ENCODE measurements at places on chromosomes 7 and 10. TPM values are rescaled to one million over a fixed set of nuclear protein-coding genes. Genes with fewer than 3 reads are reported as not detected.

DNA sequence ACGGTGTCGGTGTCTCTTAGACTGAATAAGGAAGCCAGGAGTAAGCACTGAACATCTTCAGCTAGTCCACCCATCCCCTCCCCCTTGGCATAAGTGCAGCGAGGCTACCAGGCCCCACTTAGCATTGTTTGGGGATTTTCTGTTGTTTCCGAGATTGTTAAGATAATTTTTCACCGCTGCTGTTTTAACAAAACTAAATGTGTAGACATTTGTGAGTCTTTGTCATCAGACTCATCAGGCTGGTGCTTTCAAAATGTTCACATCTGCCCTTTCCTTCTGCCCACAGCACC, 21.0 kb upstream of the GOT1 start:
- H3K36me3 ChIP-seq = no peaks in the 10 kb centered on the region
- H3K27me3 ChIP-seq = no peaks in the 10 kb centered on the region

Gene ENTPD1
- total RNA-seq = 112 TPM

DNA sequence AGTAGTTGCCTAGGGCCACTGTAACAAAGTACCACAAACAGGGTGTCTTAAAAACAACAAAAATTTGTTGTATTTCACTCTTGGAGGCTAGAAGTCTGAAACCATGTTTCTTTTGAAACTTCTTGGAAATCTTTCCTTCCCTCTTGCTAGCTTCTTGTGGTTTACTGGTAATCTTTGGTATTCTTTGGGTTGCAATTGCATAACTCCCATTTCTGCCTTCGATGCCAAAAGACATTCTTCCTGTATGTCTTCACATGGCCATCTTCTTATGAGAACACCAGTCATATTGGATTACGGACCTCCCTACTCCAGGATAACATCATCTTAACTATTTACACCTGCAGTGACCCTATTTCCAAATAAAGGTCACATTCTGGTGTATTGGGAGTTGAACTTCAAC, 357.4 kb downstream of the PPP1R3A start:
- no peaks in the 10 kb centered on the region for H3K27me3 ChIP-seq
- no peak overlapping the region for H3K4me3 ChIP-seq
- H3K4me1 ChIP-seq = peaks cover 7% of the 10 kb centered on the region
- no peak for DNase-seq

Gene SDK1
- total RNA-seq = 11.8 TPM

- no peak for DNase-seq
- H3K27ac ChIP-seq = no peak overlapping the region
- no peak overlapping the region for H3K4me3 ChIP-seq
- peaks cover 9% of the 10 kb centered on the region for H3K4me1 ChIP-seq
Observed at GRCh38 chr7:87148332-87148955, 3.8 kb upstream of the DMTF1 start.

DNA sequence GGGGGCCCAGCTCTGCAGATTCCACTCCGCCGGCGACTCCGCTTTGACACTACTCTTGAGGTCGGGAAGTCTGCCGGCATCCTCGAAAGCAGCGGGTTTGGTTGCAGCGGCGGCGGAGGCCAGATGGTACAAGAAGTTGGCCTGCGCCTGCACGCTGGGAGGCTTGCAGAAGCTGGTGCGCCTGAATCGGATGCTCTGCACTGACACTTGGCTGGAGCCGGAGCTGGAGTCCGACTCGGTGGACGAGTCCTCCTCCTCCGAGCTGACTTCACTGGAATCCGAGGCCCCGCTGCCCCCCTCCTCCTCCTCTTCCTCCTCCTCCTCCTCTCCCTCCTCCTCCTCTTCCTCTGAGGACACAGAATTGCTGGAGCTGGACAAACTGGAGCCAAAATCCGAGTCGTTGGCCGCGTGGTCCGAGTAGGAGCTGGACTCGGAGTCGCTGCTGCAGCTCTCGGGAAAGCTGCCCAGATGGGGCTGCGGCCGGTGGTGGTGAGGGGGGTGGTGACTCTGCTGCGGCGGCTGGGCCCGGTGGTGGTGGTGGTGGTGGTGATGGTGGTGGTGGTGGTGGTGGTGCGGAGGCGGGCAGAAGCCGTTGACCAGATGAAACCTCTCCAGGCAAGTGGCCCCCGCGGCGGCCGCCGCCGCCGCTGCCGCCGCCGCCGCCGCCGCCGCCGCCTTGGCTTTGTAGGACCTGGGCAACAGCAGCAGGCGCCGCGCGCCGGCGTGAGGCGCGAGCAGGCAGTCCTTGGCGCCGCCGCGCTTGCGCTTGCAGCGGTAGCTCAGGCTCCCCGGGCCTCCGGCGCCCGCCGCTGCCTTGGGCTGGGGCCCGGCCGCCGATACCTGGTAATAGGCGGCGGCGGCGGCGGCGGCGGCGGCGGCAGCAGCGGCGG, 9.0 kb downstream of the SKIDA1 start:
- DNase-seq = peak; percentile 83
- no peaks in the 10 kb centered on the region for H3K36me3 ChIP-seq
- H3K4me3 ChIP-seq = peak overlapping the region; percentile 63
- H3K27me3 ChIP-seq = peaks cover 6% of the 10 kb centered on the region
- peak overlapping the region; percentile 86 for H3K27ac ChIP-seq

- no peak overlapping the region for H3K27ac ChIP-seq
- H3K4me3 ChIP-seq = no peak overlapping the region
- H3K27me3 ChIP-seq = no peaks in the 10 kb centered on the region
- H3K4me1 ChIP-seq = no peaks in the 10 kb centered on the region
Observed at GRCh38 chr10:29141761-29142160, 147.1 kb upstream of the LYZL1 start.

GRCh38 chr10:33862536-33863105, 528.2 kb upstream of the NRP1 start:
- H3K27ac ChIP-seq = no peak overlapping the region
- no peak overlapping the region for H3K4me3 ChIP-seq
- no peak for DNase-seq
- no peaks in the 10 kb centered on the region for H3K27me3 ChIP-seq
- no peaks in the 10 kb centered on the region for H3K36me3 ChIP-seq

Gene SLC26A3
- 12.0 TPM for total RNA-seq

- no peak for DNase-seq
- no peaks in the 10 kb centered on the region for H3K36me3 ChIP-seq
- H3K27ac ChIP-seq = peak overlapping the region; percentile 71
- H3K4me3 ChIP-seq = no peak overlapping the region
- H3K27me3 ChIP-seq = no peaks in the 10 kb centered on the region
- H3K4me1 ChIP-seq = peaks cover 42% of the 10 kb centered on the region
Observed at GRCh38 chr7:104958371-104958865, 55.6 kb upstream of the KMT2E start.

Gene VIPR2
- total RNA-seq = 21.4 TPM

DNA sequence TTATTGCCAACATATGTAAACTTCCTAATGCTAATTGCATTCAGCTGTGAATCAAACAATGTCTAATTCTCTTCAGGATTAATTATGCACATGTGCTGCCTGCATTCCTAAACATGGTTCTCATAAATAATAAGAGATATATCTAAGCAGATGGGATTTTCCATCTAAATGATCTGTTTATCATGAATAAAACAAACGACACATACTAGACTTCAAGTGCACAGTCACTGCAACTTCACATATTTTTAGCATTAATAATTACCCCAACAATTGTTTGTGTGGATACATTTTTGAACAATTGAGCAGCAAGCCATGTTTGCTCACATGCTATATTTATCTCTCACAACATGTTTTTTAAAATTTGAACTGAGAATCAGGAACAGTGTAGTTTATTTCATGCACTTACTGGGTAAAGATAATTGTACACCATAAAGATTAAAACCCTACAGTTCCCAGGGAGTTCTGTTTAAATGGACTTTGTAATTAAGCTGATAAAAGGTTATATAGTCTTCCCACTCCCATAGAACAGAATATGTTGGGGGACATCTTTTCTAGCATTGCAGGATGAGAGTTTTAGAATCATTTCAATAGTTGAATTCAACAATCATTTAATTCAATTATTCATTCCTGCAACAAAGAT, 378.5 kb downstream of the MDFIC start:
- H3K36me3 ChIP-seq = no peaks in the 10 kb centered on the region
- no peaks in the 10 kb centered on the region for H3K27me3 ChIP-seq
- H3K4me3 ChIP-seq = no peak overlapping the region
- no peaks in the 10 kb centered on the region for H3K4me1 ChIP-seq
- no peak overlapping the region for H3K27ac ChIP-seq

DNA sequence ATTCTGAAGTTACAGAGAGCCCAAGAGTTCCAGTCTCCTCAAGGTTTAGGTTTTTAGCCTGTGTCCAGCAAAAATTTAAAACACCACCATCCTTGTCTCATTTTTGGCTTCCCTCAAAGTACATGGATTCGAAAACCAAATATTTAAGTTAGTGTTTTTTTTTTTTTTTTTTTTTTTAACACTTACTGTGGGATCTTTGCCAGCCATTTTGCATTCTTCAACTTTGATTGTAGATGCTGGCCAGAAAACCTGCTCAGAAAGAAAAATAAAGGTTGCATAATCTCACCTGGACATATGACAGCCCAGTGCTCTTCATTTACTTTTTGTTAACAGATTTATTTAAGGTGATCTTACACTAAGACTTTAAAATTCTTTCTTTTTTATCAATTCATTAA, 91.6 kb downstream of the SEMA3C start:
- no peaks in the 10 kb centered on the region for H3K27me3 ChIP-seq
- H3K36me3 ChIP-seq = no peaks in the 10 kb centered on the region
- peak overlapping the region; percentile 51 for H3K27ac ChIP-seq
- peaks cover 97% of the 10 kb centered on the region for H3K4me1 ChIP-seq
- H3K4me3 ChIP-seq = no peak overlapping the region

DNA sequence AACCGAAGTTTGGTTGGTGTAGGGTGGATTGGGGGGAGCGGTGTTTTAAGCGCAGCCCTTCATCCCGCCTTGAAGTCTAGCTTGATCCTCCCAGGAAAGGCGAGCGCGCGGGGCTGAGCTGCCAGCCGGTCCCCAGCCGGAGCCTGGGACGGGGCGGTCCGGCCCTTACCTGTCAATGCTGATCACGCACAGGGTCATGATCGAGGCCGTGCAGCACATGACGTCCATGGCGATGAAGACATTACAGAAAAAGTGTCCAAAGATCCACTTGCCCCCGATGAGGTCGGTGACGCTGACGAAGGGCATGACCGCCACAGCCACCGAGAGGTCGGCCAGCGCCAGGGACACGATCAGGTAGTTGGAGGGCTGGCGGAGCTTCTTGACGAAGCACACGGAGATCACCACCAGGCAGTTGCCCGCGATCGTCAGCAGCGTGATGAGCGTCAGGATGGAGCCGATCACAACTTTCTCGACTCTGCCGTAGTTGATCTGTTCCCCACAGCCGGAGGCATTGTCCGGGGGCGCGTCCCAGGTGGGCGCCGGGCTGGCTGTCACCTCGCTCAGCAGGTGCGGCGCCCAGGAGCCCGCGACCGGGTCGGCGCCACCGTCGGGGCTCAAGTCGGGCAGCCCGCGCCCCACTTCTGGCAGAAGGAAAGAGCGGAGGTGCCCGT, 740 bp downstream of the HTR7 start:
- no peak for DNase-seq
- H3K36me3 ChIP-seq = no peaks in the 10 kb centered on the region
- peak overlapping the region; percentile 71 for H3K4me3 ChIP-seq
- peaks cover 49% of the 10 kb centered on the region for H3K27me3 ChIP-seq

Gene BHLHA15
- not detected for total RNA-seq

Gene KIF11
- total RNA-seq = 0.71 TPM

GRCh38 chr10:35353395-35353794, 17.1 kb downstream of the CCNY start:
- DNase-seq = no peak
- no peaks in the 10 kb centered on the region for H3K36me3 ChIP-seq
- H3K27ac ChIP-seq = no peak overlapping the region
- no peak overlapping the region for H3K4me3 ChIP-seq

Gene GPR22
- 0.82 TPM for total RNA-seq

Gene EBLN1
- not detected for total RNA-seq

GRCh38 chr7:87129848-87130247, 22.4 kb upstream of the DMTF1 start:
- H3K27me3 ChIP-seq = no peaks in the 10 kb centered on the region
- no peak for DNase-seq

Gene SYT15B
- 0.27 TPM for total RNA-seq

Gene CD36
- 35.6 TPM for total RNA-seq

- H3K27ac ChIP-seq = peak overlapping the region; percentile 88
- no peak overlapping the region for H3K4me3 ChIP-seq
- H3K36me3 ChIP-seq = no peaks in the 10 kb centered on the region
- H3K4me1 ChIP-seq = peaks cover 63% of the 10 kb centered on the region
- no peaks in the 10 kb centered on the region for H3K27me3 ChIP-seq
Observed at GRCh38 chr10:629186-629998, 60.1 kb downstream of the DIP2C start.

- DNase-seq = no peak
- H3K4me1 ChIP-seq = peaks cover 17% of the 10 kb centered on the region
- no peak overlapping the region for H3K27ac ChIP-seq
- H3K27me3 ChIP-seq = peaks cover 3% of the 10 kb centered on the region
- no peak overlapping the region for H3K4me3 ChIP-seq
Observed at GRCh38 chr10:127736222-127736914, 617 bp upstream of the FOXI2 start.

Gene BAIAP2L1
- 3.0 TPM for total RNA-seq

DNA sequence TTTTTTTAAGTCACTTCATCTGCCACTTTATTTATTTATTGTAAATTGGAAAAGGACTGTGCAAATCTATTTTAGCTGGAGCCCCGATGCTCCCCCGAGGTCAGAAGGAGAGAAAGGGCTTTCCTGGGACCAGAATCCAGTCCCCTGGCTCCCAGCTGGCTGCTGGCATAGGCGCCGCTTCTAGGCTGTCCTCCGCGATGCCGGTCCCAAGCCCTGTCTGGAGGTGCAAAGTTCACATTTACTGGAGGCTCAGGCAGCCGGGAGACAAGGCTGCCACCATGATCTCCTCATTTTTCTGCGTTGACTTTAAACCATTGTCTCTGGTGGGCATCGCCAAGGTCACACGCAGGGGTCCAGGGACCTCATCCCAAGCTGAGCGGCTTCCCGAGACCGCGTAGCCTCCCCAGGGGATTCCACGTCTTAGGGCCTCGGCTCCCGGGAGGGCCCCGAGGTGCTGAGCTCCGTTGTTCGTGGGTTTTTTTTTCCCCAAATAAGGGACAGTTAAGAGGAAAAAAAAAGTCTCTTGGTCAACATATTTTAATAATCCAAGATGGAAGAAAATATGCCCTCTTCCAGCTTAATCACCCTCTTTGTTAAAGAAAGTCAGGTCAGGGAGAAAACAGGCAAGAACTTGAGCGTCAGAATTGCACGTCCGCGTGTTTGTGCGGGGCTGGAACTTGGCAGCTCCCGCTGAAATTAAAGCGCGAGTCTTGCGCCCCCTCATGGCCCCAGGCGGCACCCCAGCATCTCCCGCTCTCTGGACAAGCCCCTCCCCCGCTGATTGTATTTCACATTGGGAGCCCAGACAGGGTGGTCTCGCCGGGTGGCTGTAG, 11.9 kb downstream of the RGR start:
- H3K4me3 ChIP-seq = no peak overlapping the region
- no peak for DNase-seq
- H3K4me1 ChIP-seq = no peaks in the 10 kb centered on the region
- peaks cover 15% of the 10 kb centered on the region for H3K27me3 ChIP-seq
- H3K36me3 ChIP-seq = no peaks in the 10 kb centered on the region
- no peak overlapping the region for H3K27ac ChIP-seq

Gene TACC2
- total RNA-seq = 64.2 TPM

- peaks cover 32% of the 10 kb centered on the region for H3K4me1 ChIP-seq
- peak overlapping the region; percentile 93 for H3K27ac ChIP-seq
- peak overlapping the region; percentile 99 for H3K4me3 ChIP-seq
- H3K36me3 ChIP-seq = no peaks in the 10 kb centered on the region
Observed at GRCh38 chr10:91220954-91221675, 652 bp downstream of the PCGF5 start.

- H3K4me1 ChIP-seq = peaks cover 14% of the 10 kb centered on the region
- no peak for DNase-seq
- H3K4me3 ChIP-seq = no peak overlapping the region
- H3K27ac ChIP-seq = no peak overlapping the region
- H3K27me3 ChIP-seq = no peaks in the 10 kb centered on the region
Observed at GRCh38 chr10:20088061-20088701, 271.9 kb downstream of the PLXDC2 start.

Data from sigmoid colon (tissue), 7 donors.